Osteocyte (in vitro differentiated cells): ENCODE measurements at places on chromosomes 13 and 19. TPM values are rescaled to one million over a fixed set of nuclear protein-coding genes. Genes with fewer than 3 reads are reported as not detected.
A peak's percentile ranks its signal among the peaks of the same experiment; 100 is the strongest.

- no peak for DNase-seq
Observed at GRCh38 chr19:41939861-41940730, 11.8 kb upstream of the ERFL start.

DNA sequence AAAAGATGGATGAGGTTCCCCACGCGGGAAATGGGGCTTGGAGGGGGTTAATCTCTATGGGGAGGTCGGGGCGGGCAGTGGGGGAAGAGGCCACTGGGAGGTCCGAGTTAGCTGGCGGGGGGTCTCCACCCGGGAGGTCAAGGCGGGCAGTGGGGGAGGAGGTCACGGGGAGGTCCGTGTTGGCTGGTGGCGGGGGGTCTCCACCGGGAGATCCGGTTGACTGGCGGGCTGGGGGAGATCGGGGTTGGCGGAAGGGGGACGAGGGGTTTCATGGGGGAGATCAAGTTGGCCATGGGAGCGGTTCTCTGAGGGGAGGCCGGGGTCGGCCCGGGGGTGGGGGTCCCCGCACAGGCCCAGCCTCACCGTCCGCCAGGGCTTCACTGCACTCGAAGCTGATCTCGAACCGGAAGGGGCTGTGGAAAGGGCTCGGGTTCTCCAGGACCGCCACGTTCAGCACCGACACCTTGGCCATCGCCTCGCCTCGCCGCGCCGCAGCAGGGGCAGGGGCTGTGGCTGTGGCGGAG is 342 bp downstream of the ASF1B start:
- DNase-seq = no peak

GRCh38 chr13:60463787-60464186 is 66.8 kb downstream of the TDRD3 start:
- DNase-seq = no peak

GRCh38 chr19:18431351-18432197 is 6.4 kb downstream of the ISYNA1 start:
- DNase-seq = no peak

DNA sequence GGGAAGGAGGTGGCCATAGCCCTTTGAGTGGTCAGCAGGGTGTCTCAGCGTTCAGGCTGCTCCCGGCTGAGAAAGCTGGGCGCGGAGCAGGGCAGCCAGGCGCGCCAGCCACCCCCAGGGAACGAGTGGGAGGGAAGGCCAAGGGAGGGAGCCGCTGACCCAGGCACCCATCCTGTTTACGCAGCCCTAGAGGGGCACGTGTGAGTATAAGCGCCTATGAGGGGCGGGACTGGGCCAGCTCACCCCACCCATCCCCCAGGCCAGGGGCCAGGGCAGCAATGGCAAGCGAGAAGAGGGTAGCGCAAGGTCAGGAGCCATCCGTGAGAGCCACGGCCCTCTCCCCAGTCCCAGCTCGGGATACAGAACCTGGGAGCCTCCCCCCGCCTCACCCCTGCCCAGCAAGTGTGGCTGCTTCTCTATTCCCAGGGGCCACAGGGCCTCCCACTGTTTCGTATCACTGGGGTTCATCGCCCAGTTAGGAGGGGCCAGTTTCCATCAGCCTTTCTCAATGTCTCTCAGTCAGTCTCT is 897 bp upstream of the DMKN start:
- no peak for DNase-seq

GRCh38 chr13:71902676-71903075 is 35.7 kb upstream of the DACH1 start:
- no peak for DNase-seq

GRCh38 chr13:37709318-37709717 is 110.8 kb upstream of the POSTN start:
- no peak for DNase-seq

- peak; percentile 84 for DNase-seq
Observed at GRCh38 chr19:10289167-10289835, 451 bp upstream of the ICAM5 start.

DNA sequence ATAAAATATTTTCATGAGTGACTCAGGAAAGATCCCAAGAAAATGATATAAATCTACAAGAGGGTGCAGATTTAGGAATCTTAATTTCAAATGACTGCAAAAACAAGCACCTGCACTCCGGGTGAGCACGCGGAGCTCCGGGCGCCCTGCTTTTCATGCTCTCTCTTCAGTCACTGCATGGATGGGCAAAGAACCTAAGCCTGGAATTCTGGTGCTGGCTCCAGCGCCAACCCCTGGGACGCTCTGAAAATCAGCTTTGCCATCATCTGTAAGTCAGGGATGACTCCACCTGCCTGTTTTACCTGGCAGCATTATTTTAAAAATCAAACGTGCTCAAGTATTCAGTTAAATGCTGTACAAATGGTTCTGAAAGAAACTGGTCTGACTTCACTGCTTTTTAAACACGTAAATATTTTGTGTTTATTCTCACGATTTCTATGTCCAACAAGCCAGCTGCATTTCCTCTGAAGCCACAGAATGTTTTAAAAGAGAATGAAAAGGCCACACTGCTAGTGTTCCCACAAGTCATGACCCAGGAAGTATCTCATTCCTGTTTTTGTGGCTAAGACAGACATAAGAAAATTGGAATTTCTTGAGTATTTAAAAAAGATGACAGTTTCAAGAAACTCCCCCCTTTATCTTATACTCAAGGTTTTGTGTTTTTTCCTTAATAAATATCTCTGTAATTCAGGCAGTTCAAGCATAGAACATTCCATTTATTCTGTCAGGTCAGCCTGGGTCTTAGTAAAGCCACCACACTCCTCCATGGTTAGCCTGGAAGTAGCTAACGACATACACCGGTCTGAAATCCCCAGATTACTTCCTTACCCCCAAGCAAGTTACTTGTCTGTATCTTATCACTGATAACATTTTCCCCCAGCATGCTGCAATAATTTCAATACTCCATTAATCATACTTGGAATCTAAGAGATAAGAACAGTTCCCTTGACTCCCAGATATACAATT is 81.1 kb downstream of the COL4A1 start:
- no peak for DNase-seq

GRCh38 chr19:16470911-16471811 is 609 bp downstream of the EPS15L1 start:
- DNase-seq = no peak

GRCh38 chr19:41887711-41888382 is 4.9 kb downstream of the ARHGEF1 start:
- DNase-seq = no peak

DNA sequence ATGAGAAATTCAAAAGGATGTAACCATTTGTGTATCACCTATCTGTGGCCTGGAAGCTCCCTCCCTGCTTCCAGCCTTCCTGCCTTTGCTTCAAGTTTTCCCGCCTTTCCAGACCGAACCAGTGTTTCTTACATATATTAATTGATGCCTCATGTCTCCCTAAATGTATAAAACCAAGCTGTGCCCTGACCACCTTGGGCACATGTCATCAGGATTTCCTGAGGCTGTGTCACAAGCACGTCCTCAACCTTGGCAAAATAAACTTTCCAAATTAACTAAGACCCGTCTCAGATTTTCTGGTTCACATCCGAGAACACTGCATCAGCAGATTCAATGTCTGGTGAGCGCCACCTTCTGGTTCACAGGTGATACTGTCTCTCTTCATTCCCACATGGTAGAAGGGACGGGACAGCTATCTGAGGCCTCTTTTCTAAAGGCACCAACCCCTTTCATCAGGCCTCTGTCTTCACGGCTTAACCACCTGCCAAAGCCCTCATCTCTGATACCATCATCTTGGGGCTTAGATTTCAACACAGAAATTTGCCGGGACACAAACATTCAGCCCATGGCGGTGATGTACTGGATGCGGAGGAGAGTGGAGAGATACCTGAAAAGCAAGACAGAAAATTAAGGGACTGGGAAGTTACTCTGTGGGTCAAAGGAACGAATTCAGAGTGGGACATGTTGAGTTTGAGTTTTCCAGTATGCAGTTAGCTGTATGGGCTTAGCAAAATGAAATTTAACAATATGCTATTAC is 58.7 kb upstream of the PABPC3 start:
- DNase-seq = no peak

DNA sequence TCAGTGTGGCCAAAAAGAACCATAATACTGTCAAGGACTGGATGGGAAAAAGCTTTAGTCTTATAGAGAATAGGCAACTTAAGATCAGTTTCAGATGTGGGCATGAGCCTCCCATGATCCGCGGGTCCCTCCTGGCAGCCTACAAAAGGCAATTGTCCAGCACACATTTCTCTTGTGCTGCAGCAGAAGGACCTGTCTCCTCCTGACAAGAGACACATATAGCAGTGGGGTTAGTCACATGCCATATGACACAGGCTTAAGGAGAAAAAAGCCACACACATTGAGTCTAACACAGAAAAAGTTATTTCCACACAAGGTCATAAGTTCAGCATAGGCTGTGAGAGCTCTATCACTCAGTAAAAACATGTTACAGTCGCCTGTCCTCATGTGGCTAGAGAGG is 1378.7 kb upstream of the PRR20A start:
- no peak for DNase-seq

OR7D2 gene
- total RNA-seq = 0.86 and 1.1 TPM in 2 replicates

SIGLEC9 gene
- total RNA-seq = not detected in 2 replicates

TTC9B gene
- total RNA-seq = not detected in 2 replicates

URAD gene
- total RNA-seq = not detected in 2 replicates

SIGLEC5 gene
- not detected in 2 replicates for total RNA-seq

TSHZ3 gene
- 10.7 and 11.9 TPM in 2 replicates for total RNA-seq

GPR108 gene
- total RNA-seq = 45.4 and 51.5 TPM in 2 replicates

KLK2 gene
- total RNA-seq = not detected in 2 replicates

IFNL3 gene
- not detected in 2 replicates for total RNA-seq

NCAN gene
- not detected in 2 replicates for total RNA-seq

IL27RA gene
- 1.8 and 1.9 TPM in 2 replicates for total RNA-seq

CEACAM21 gene
- not detected in 2 replicates for total RNA-seq

CEACAM8 gene
- not detected in 2 replicates for total RNA-seq

ICAM4 gene
- total RNA-seq = not detected in 2 replicates
